ENCODE measurements at places on chromosomes 6 and 20.

DNA sequence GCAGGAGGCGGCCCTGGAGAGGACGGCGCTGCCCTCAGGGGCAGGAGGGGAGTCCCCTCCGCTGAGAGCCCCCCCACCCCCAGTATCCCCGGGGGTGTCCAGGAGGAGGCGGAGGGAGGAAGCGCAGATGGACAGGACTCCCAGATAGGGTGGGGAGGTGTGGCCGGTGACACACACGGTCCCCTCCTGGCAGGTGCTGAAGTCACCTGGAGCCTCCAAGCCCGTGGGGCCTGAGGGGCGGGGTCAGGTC, 1.4 kb downstream of the STMN3 start:
- no peak for DNase-seq

DNA sequence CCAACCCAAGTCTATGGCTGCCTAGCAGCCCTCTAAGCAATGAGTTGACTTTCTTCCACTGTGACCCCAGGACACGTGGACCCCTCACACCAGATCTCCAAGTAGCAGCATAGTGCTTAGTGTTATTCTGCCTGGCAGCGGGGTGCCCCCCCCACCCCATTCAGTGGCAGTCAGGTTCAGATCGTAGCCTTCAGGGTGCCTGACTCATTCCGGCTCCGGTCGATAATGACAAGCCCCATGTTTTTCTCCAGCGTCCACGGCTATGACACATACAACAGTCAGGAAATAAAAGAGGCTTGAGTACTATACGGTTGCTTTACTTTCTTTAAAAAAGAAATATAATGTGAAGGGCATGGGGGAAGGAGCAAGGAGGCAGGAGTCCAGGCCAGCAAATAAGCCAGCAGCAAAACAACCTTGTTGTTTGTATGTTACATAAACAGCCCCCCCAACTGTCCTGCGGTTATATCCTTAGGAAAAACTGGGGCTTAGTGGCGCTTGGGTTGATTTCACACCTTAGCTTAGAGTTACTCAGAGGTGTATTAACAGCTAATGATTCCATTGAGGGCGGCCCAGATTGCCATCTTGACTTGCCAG, 23.1 kb downstream of the GNAS start:
- no peak for DNase-seq

- DNase-seq, result no peak
Observed at GRCh38 chr20:21509597-21510371, 4.1 kb downstream of the NKX2-2 start.

- DNase-seq, result no peak
Observed at GRCh38 chr20:31472395-31473330, 2.3 kb downstream of the DEFB124 start.

- no peak for DNase-seq
Observed at GRCh38 chr20:24389686-24390085, 79.7 kb upstream of the SYNDIG1 start.

- DNase-seq, result peak; percentile 11
Observed at GRCh38 chr6:161418463-161418945, 144.6 kb upstream of the AGPAT4 start.

GRCh38 chr20:63325021-63325471, 32.1 kb downstream of the COL20A1 start:
- DNase-seq, result no peak

DNA sequence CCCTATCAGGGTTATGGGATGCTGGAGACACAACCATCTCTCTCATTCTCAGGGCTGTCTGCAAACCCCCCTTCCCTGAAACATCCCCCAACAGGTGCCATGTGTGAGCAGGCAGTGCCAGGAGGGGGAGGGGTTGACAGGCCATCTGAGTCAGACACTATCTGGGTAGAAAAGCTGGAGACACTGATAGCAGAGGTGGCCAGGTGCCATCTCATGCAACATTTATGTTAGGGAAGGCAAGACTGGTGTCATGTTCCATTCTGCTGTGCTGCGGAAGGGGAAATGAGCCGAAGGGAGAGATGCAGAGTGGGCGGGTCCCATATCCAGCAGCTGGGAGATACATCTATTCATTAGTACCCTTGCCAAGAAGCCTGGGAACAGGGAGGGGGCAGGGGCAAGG, 3.5 kb downstream of the LHFPL5 start:
- DNase-seq, result peak; percentile 98

- no peak for DNase-seq
Observed at GRCh38 chr6:11381801-11382513, 149.5 kb upstream of the NEDD9 start.

GRCh38 chr6:112683926-112684325, 336.8 kb downstream of the RFPL4B start:
- DNase-seq, result no peak

DNA sequence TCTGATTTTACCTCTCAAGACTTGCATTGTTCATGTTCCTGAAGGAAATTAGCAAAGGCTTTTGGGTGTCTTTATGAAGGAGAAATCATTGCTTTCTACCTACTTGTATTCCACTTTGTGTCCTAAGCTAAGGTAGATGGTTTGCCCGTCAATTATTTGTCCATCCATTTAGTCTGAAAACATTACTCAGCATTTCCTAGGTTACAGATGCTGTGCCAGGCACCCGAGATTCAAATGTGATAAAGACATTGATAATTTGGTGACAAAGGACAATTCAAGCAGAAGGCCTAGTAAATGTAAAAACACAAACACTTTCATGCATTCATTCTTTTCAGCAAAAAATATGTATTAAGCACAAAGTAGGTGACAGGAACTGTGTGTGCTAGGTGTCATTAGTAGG, 251.1 kb downstream of the FARS2 start:
- no peak for DNase-seq

DNA sequence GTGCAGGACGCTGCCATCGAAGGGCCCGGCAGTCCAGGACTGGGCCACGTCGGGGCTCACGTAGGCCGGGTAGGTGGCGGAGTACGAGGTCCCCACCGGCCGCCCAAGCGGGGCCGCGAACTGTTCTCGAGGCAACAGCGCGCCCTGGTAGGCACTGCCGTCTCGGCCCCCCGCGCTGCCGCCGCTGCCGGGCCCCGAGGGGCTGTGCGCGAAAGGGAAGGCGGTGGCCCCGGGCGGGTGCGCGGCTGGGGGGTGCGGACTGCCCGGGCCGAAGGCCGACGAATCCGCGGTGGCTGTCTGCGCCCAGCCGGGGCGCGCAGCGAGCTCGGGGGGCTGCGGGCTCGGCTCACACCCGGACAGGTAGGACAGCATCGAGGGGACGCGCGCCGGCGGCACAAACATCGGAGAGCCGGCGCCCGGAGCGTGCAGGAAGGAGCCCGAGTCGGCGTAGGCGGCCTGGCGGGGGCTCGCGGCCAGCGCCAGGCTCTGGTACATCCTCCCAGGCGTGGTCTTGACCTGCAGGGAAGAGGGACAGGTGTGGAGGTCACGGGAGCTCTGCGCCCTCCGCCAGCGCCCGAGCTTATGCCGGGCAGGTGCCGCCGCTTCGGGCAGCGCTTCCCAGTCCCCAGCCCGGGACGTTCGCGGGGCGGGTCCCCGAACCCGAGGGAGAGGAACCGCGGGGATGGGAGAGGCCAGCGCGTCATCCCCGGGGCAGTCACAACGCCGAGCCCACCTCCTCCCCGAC, 596 bp downstream of the GATA5 start:
- DNase-seq, result no peak

DNA sequence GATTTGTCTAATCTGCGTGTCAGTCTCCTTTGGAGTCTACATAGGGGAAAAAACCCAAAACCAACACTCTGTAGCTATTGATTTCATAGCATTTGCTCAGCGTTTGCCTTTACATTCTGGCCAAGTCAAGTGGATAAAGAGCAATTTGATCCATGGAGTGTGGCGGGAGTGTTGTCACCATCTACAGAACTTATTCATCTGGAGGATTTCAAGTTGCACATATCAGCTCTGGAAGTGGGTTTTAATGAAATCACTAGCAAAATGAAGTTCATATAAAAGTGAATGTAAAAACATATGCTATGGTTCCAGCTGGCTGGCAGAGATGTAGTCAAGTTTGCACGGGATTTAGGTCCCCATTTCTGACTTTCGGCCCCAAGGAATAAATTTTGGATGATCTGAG, 219.7 kb upstream of the SUPT3H start:
- no peak for DNase-seq

GRCh38 chr20:39986173-39986904, 702.7 kb downstream of the MAFB start:
- DNase-seq, result peak; percentile 76

DNA sequence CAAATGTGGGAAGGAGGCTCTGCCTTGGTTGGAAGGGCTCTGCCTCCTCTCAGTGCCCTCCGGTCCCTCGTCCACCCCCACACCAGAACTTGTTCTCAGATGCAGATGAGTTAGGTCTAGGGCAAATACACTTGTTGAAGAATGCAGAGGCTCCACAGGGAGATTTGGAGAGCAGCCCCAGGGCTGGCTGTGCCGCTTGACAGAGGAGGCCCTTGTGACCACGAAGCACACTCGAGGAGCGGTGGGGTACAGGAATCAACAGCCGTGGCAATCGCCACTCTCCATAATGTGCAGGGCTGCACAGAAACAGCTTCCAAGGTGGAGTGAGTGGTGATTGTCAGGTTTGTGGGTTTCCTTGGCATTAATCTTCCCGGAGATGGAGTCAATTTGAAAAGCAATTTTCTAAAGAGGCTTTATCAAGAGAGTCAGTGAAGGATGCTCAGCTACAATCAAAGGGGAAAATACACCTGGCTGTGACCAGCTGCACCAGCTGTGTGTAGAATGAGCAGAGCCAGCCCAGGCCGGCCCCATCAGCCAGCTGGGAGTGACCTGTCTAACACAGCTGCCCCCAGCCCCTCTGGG, 59.5 kb downstream of the BFSP1 start:
- DNase-seq, result peak; percentile 85

- DNase-seq, result no peak
Observed at GRCh38 chr6:93474733-93475179, 55.4 kb upstream of the EPHA7 start.

DNA sequence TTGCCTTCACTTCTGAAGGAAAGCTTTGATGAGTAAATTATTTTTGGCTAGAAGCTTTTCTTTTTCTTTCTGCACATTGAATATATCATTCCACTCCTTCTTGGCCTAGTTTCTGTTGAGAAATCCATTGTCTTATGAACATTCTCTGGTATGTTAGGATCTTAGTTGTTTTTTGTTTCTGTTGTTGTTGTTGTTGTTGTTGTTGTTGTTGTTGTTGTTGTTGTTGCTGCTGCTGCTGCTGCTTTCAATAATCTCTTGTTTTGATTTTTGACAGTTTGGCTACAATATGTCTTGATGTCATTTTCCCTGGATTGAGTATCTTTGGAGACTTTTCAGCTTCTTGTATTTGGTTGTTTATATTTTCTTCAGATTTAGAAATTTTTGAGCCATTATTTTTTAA, 836.5 kb upstream of the MAN1A1 start:
- no peak for DNase-seq

DNA sequence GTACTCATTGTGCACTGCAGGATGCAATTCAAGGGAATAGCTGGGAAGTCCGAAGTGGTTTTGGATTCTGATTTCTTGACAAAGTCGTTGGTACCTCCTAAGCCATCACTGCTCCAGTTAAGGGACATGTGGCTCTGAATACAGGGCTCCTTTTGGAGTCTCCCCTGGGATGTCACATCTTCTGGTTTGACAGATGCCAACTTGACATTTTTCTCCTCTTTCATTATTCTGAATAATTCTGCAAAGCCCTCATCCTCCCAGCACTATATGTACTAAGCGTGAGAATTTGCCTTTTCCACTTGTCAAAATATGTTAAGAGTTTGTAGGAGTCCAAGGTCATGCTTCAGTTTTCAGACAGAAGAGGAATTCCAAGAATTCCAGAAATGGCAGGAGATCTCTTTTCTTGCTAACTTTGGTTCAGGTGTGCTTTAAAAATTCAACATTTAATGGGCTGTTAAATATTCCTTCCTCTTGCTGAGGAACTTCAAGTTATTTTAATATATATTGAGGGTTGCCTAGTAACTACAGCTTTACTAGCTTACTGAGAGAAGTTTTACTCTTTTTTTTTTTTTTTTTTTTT, 38.7 kb downstream of the DOK5 start:
- no peak for DNase-seq

GRCh38 chr6:711925-712324, 19.0 kb upstream of the EXOC2 start:
- no peak for DNase-seq

- DNase-seq, result no peak
Observed at GRCh38 chr6:103269581-103269980, 1590.1 kb downstream of the HACE1 start.

GRCh38 chr6:130152908-130153510, 69.7 kb downstream of the SAMD3 start:
- DNase-seq, result no peak

DNA sequence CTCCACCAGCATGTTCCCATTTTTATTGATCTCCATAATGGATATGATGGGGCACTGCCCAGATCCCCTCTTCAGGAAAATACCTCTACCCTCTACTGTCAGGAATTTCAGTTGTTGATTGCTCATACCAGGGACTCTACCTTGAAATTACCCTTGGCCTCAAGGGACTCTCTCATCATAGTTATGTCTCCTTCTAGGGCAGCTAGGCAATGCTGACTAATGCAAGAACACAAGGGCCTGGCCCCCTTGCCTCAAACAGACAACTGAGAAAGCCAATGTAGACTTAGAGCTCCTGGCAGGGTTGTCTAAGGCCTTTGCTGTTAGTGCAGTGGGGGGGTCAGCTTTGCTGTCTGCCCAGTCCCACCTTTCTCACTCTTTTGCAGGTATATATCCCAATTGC, 493.1 kb downstream of the BTBD3 start:
- DNase-seq, result no peak

DNA sequence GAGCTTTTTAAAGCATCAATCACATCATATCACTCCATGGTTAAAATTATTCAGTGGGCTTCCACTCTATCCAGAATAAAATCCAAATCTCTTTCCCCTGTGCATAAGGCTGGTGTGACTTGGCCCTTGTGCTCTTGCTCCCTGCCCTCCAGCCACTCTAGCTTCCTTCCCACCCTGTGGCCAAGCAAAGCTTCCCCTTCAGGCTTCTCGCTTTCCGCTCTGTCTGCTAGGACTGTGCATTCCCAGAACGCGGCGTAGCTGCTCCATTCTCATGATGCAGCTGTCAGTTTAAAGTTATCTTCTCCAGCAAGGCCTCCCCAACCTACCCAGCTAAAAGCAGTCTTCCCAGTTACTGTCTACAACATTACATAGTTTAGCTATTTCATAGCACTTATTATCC, 19.4 kb upstream of the KCNK16 start:
- no peak for DNase-seq

GRCh38 chr6:148635070-148635743, 111.6 kb upstream of the UST start:
- no peak for DNase-seq
